ENCODE measurements at places on chromosomes 4 and X.

GRCh38 chr4:26152056-26152455 is 168.8 kb upstream of the RBPJ start:
- DNase-seq, result peak; percentile 29

DNA sequence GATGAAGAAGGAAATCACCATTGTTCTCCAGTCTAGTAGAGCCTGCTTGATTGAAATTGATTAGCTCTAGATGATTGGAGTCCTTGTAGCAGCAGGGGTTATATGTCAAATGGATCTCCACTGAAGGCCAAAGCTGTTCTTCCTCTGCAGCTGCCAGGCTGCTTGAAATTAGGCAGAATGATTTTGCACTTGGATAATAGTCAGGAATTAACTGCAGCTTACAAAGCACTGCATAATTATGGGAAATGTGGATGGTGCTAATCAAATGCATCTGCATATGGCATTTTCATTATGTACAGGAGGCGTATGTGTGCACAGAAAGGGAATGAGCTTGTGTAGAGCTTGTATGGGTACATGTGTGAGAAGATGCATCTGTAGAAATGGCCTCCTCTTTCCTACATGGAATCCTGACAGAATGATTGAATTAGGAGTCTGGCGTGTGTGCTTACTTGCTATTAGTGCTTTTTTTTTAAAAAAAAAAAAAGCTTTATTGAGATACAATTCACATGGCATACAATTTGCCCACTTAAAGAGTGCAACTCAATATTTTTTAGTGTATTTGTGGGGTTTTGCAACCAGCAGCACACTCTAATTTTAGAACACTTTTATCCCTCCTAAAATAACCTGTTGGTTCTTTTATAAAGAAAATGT is 65.9 kb downstream of the TMEM131L start:
- DNase-seq, result no peak

GRCh38 chr4:112277220-112277619 is 8.5 kb downstream of the TIFA start:
- DNase-seq, result no peak

DNA sequence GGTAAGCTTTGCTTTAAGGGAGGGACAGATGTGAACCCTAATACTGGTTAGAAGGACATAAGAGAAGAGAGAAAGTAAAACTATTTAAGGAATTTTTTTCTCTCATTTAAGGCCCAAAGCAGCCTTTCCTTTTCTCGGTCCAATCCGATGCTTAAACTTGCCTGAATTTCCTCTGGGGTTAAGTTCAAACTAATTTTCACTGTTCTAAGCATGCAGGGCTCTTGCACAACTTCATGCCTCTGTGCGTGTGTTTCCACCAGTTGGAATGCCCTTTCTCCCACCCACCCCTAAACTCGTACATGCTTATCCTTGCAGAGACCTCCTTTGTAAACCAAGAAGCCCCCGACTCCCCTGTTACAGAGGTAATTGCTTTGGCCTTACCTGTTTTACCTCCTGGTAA is 204.7 kb downstream of the CBR4 start:
- DNase-seq, result no peak

DNA sequence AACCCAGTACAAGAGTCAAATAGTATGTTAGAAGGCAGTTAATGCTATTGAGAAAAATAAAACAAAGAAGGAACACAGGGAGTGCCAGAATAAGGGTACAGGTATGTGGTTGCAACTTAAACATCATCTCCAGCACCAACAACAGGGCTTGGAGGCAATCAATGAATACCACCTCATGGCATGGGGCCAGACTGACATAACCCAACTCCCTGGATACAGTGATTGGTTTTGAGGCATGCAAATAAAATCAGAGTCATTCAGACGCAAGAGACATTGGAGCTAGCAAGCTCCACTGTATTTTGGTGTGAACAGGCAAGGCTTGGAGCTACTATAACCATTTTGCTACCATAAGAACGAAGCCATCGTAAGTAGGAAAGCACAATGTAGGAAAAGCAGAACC is 56.7 kb downstream of the PPP3CA start:
- DNase-seq, result no peak

DNA sequence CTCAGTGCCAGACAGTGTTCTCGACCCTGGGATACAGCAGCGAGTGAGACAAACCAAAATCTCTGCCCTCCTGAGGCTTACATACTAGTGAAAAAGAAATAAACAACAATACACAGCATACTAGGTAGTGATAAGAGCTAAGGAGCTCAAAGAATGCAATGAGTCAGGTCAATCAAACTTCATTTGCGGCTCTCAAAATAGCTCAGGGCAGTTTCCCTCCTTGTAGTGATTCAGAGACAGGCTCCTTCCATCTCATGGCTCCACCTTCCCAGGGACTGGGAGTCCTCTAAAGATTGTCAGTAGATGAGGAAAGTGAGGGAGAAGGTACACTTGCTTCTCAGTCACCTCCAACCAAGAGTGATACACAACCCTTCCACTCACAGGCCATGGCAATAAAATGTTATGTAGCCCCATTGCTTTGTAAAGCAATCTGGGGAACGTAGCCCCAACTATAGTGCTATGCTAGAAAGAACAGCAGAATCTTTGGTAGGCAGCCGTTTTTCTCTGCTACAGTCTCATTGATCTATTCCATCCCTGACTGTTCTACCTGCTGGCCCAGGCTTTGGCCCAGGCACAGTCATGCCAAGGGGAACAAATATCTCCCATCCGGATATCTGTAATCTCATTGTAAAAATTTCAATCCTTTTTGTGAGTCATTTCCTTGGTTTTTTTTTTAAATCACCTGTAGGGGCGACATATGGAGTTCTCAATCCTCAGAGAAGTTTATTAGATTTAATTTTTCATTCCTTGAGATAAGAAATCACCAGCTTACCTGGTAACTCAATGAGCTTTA is 183.1 kb upstream of the S100G start:
- peak; percentile 36 for DNase-seq

DNA sequence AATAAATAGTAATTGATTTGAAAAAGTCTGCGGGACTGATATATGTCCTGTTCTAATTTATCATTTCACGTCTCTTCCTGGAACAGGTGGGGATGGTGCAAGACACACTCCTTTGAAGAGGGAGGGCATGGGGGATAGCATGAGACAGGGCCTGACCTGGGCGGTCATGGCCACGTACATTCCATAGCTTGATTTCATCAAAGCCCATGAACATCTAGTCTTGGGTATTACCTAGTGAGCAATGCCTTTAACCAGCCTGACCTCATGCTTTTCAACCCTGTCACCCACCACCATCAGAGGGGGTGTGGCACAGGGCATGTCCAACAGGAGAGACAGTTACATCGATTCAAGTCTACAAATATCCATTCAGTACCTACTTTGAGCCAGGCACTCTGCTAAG is 52.3 kb upstream of the HOPX start:
- no peak for DNase-seq

GRCh38 chr4:113446019-113446418 is 315.5 kb downstream of the CAMK2D start:
- DNase-seq, result peak; percentile 97

DNA sequence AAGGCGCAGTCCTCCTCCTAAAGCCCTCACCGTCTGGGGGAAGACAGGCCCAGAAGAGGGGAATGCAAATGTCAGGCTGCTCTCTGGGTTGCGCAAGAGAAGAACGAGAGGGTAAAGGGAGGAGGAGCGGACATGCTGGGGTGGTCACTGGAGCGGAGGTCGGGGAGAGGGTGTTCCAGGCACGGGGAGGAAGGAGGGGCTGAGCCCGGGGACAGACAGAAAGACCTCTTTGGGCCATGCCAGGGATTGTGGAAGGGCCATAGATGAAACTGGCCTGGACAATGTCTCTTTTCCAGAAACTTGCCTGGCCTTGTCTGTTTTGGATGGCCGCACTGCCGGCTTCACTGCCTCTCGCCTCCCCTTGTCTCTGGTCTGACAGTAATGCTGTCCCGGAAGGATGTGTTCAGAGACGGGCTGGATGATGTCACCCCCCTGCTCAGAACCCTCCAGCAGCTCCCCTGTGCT is 121.0 kb downstream of the SORCS2 start:
- no peak for DNase-seq

DNA sequence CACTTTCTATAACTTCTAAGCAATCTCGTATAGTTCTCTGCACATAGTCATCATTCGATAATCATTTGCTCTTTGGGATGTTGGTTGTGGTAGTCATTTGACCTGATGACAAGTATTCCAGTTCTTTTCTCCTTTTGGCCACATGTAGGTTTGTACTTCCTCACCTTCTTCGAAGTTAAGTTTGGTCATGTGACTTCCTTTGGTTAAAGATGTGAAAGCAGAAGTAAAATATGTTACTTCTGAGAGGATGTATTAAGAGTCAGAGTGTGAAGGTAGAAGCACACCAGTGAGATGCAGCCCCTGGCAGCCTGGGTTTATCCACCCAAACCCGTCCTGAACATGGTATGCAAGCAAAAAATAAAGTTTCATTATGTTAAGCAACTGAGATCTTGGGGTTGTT is 48.9 kb upstream of the ZNF518B start:
- DNase-seq, result no peak

DNA sequence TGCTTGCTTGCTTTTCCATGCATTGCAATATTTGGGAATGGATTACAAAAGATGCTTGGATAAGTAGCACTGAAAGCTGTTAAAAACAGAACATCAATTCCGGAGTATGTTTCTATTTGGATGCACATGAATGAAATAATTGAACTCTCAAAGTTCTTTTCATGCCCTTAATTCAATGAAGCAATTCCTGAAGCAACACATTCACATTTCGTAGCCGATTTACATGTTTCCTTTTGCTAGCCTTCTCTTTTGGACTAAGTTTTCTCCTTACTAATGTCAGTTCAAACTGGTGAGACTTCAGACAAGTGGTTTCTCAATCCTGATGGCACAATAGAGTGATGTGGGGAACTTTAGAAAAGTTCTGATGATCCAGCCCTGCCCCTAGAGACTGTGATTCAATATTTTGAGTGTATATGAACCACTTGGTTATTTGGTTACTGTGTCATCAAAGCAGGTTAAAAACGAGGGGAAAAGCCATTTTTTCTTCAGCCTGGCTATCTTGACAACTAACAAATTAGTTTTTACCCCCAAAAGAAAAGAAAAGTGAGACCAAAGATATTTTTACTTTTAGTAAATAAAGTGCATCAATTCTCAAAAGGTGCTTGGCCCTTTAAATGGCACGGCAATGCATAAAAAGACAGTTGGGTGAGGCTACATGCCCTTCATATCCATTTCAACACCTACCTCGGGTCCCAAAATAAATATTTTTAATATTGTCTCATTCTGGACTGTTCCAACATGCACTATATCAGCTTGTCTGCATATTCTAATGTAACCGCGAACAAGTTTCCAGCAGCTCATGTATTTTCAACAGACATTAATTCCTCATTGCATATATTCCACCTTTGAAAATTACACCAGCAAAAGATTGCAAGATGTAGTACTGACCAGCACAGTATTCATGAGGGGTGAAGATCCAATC is 90.1 kb upstream of the RPL34 start:
- peak; percentile 10 for DNase-seq

- DNase-seq, result peak; percentile 95
These were observed 37.0 kb downstream of the NAP1L5 start for GRCh38 chr4:88660446-88661294.

GRCh38 chr4:66589183-66589582 is 918.9 kb upstream of the EPHA5 start:
- DNase-seq, result no peak

GRCh38 chr4:86928400-86929255 is 6.2 kb upstream of the AFF1 start:
- DNase-seq, result no peak

- peak; percentile 73 for DNase-seq
These were observed at the start of gene MSX1 for GRCh38 chr4:4859325-4859798. MSX1 (plus strand) TSS chr4:4859665; CDS start chr4:4859900, 235 bp downstream.

- no peak for DNase-seq
These were observed 46.2 kb downstream of the GPC4 start for GRCh38 chrX:133369065-133369464.

GRCh38 chr4:67332627-67333026 is 212.7 kb downstream of the CENPC start:
- peak; percentile 2 for DNase-seq

DNA sequence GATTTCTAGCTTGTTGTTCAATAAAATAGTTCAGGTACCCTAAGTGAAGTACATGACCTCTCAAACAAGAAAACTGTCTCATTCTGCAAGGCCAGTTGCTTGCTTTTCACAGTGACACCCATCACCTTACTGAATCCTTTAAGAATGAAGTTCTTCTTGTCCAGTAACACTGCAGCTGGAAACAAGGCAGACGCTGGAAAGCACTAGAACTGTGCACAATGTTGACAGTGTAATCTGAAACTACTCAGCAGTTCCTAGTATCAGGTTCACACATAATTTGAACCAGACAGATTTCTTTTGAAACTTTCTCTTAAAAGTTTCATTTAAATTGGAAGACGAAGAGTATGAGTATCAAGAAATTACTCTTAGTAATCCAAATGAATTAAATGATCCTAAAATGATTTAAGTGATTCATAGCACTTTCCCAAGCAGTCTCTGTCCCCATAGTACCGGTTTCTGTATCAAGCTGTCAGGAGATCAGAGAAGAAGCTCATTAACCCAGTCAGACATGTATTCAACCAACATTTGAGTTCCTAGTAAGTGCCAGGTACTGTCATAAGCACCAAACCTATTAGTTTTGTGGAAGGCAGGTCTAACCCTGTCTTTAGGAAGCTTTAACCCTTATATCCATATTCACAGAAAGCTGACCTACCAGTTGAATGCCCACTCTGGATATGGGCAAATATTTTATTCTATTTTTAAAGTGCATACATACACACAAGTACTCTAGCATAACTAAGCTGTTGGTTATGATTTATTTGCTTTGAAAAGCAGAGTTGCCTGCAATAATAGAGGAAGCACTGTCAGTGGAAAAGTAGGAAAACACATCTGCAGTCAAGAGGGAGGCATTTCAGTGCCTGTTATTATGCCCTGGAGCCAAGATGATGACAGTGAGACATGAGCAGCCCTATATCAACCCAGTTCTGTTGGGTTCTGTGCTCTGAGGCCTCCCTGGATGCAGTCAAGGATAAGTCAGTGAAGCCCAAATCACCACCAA is 63.6 kb downstream of the PALLD start:
- DNase-seq, result peak; percentile 59

DNA sequence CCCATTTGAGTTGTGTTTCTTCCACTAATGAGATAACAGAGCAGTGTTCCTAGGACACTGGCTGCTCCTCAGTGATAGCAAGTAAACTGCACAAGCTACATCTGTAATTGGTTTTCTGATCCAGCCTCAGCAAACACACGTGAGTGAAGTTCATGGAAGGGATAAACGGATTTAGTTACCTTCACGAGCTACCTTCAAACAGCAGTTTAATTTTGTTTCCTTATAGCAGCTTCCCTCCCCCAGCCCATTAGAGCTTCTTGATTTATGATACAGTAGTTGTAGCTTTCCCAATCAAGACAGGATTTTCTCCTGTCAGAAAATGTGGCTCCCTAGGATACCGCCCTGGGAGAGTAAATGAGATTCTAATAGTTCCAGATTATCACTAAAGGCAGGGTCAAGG is 634.2 kb upstream of the FAT1 start:
- DNase-seq, result no peak

Measured in fibroblast of mammary gland (primary cell).